ENCODE measurements at places on chromosomes 6 and 20. TPM values are rescaled to one million over a fixed set of nuclear protein-coding genes. Genes with fewer than 3 reads are reported as not detected.

ANKEF1 gene
- total RNA-seq: 6.6 TPM

SLC22A16 gene
- total RNA-seq: not detected

AFDN gene
- total RNA-seq: 172 TPM

BCKDHB gene
- total RNA-seq: 9.0 TPM

RPS6KA2 gene
- 26.2 TPM for total RNA-seq

SIRPB1 gene
- 0.48 TPM for total RNA-seq

PPDPF gene
- 77.1 TPM for total RNA-seq

Data from tracheal epithelial cell (primary cell).